ENCODE measurements at places on chromosomes 1 and 21.
A peak's percentile ranks its signal among the peaks of the same experiment; 100 is the strongest.

- no peak for DNase-seq
These were observed 53.5 kb downstream of the MRPL37 start for GRCh38 chr1:54253480-54253879.

DNA sequence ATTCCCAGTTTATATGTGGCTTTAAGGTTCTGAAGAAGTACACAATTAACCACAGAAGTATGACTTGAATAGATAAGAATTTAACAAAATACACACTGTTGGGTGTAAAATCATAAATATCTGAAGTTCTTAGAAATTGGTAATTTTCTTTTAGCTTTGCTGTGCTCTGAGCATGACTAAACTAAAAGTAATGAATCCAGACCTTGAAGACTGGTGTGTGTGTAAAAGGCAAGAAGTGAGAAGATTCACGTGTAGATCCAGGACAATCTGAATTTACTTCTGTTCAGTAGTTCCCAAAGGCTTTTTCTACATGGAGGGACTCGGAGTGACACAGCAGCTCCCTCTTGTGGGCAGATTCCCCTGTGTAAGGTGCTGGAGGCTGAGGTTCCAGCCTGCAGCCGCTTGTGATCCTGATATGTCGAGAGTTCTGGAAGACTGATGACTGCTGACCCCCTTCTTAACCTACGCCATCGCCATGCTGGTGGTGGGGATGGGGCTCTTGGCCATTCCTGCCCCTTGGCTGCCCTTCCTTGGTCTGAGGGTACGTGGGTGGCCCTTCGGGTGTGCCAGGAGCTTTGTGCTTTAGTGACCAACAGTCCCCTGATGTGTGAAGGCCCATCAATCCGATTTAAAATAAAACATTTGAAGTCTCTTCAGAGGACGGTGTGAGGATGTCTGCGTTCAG, 62.7 kb downstream of the ADARB1 start:
- peak; percentile 59 for DNase-seq

DNA sequence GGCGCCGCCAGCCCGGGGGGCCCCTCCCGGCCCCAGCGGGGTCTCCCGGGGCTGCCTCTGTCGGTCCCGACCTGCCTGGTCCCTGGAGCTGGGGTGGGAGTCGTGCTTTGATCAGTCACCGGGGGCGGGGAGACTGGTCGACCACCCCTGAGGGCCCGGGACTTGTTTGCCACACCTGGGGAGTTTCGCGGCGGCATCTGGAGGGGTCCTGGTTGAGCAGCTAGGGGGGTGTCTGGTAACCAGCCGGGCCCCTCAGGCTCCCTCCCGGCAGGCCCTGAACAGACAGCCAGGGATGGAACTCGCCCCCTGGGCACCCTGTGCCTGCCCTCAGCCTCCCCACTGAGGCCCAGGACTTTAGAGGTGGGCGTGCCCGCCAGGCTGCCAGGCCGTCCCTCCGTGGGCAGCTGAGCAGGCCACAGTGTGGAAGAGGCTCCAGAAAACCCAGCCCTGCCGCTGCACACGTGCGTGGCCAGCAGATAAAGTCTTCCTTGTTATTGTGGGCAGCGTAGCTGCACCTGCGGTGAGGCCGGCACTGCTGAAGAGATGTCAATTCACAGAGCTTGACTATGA, 13.3 kb upstream of the SAMD11 start:
- no peak for DNase-seq

DNA sequence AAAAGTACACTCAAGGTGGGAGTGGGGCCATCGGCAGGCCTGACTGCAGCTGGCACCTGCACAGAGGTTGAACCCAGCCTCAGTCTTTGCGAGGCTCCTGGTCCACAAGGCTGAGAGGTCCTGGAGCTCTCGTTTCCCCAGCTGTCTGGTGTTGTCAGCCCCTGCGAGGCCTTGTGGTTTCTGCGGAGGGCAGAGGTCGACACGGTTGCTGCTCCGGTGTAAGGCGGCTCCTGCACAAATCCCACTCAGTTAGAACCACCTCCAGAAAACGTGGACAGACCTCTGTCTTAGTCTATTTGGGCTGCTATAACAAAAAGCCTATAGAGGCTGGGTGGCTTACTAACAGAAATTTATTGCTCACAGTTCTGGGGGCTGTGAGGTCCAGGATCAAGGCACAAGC, 5.8 kb downstream of the KIAA1614 start:
- no peak for DNase-seq

- no peak for DNase-seq
These were observed 2.7 kb upstream of the COL16A1 start for GRCh38 chr1:31706384-31707058.

GRCh38 chr1:214380986-214381695, 100.2 kb downstream of the SMYD2 start:
- DNase-seq, result no peak

DNA sequence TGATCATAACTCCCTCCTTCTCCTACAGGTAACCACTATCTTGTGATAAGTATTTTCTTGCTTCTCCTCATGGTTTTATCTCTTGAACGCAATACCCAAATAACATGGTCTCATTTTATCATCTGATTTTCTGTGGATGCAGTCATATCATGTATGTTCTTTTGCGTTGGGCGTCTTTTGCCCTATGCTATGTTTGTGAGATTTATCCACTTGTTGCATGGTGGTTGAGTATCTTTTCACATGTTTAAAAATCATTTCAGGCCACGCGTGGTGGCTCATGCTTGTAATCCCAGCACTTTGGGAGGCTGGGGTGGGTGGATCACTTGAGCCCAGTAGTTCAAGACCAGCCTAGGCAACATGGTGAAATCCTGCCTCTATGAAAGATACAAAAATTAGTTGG, 15.6 kb downstream of the PADI3 start:
- DNase-seq, result no peak

DNA sequence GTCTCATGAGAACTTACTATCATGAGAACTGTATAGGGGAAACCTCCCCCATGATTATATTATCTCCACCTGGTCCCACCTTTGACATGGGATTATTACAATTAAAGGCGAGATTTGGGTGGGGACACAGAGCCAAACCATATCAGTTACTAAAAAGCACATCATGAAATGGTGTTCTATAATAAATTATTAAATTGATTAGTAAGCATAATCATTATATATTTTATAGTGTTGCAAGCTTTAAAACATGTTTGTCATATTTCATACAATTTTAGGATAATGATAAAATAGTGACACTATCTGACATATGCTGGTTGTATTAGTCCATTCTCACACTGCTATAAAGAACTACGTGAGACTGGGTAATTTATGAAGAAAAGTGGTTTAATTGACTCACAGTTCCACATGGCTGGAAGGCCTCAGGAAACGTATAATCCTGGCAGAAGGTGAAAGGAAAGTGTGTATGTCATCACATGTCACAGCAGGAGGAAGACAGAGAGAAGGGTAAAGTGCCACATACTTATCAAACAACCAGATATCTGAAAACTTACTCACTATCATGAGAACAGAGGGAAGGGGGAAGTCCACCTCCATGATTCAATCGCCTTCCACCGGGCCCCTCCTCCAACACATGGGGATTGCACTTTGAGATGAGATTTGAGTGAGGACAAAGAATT, 539.2 kb upstream of the OLFM3 start:
- DNase-seq, result no peak

DNA sequence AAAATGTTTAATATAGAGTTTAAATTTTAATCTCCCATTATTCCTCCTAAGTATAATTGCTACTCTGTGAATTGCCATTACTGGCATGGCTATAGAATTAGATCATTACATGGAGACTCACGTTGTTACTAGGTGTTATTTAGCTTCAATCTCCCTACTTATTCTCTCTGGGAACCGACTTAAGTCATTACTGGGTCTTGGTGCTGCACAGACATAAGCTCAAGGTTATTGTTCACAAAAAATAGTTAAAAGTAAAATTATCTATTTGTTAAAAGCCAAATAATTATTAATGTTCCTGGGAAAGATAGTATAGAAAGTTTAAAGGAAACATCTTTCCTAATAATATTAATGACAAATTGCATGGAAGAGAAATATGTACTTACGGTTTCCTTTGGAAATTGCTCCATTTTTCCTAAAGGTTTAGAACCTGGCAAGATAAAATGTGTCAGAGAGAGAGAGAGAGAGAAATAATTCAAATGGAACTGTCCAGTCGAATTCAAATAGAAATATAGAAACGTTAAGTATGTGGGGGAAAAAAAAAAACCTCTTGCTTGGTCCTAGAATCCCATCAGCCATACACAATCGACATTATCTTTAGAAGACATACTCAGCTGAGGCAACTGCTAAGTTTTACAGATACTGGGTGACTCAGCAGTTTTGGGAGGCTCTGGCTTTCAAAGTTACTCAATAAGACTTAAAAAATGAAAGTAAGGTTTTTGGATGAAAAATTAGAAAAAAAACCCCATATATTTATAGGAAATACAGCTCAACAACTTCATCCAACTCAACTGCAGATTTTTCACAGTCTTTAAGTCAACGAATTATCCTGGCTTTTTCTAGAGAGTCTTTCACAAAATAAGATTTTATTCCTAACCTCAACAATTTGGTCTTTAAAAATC, at the start of gene SPTA1:
Gene SPTA1, minus strand, starts transcription at position 605 of the 899 bp plus-strand sequence. Its CDS starts 198 bp downstream, at position 407.
- DNase-seq, result no peak

GRCh38 chr1:119929643-119930315, 33.5 kb upstream of the ADAM30 start:
- no peak for DNase-seq

- DNase-seq, result no peak
These were observed 7.0 kb upstream of the ANGPTL1 start for GRCh38 chr1:178877896-178878295.

DNA sequence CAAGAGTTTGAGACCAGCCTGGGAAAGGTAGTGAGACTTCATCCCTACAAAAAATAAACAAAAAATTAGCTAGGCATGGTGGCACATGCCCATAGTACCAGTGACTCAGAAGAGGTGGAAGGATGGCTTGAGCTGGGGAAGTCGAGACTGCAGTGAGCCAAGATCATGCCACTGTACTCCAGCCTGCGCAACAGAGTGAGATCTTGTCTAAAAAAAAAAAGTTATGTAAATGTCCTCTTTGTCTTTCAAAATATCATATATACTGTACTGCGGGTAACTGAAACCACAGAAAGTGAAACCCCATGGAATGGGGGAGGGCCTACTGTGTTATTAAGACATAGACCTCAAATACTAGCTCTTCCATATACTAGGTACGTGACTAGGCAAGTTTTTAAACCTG, 20.8 kb downstream of the ACADM start:
- no peak for DNase-seq

DNA sequence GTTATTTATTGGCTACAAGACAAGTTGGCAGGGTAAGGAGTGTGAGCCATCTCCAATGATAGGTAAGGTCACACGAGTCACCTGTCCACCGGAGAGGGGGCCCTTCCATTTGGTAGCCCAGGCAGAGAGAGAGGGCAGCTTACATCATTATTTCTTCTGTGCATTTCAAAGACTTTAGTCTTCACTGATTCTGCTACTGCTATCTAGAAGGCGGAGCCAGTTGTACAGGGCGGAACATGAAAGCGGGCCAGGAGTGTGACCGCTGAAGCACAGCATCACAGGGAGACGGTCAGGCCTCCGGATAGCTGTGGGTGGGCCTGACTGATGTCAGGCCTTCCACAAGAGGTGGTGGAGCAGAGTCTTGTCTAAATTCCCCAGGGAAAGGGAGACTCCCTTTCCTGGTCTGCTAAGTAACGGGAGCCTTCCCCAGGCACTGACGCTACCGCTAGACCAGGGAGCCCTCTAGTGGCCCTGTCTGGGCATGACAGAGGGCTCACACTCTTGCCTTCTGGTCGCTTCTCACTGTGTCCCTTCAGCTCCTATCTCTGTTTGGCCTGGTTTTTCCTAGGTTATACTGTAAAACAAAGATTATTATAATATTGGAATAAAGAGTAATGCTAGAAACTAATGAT, 36.7 kb downstream of the ZNF695 start:
- DNase-seq, result peak; percentile 7

DNA sequence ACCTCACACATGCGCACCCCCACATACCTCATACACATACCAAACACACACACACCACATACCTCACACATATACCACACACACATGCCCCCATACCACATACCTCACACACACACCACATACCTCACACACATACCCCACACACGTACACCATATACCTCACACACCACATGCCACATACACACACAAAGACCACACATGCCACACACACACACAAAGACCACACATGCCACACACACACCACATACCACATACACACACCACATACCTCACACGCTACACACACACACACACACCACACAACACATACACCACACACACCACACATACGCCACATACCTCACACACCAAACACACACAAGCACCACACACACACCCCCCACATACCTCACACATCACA, 30.0 kb downstream of the HIVEP3 start:
- no peak for DNase-seq

GRCh38 chr1:228190182-228190581, 17.7 kb upstream of the OBSCN start:
- no peak for DNase-seq

DNA sequence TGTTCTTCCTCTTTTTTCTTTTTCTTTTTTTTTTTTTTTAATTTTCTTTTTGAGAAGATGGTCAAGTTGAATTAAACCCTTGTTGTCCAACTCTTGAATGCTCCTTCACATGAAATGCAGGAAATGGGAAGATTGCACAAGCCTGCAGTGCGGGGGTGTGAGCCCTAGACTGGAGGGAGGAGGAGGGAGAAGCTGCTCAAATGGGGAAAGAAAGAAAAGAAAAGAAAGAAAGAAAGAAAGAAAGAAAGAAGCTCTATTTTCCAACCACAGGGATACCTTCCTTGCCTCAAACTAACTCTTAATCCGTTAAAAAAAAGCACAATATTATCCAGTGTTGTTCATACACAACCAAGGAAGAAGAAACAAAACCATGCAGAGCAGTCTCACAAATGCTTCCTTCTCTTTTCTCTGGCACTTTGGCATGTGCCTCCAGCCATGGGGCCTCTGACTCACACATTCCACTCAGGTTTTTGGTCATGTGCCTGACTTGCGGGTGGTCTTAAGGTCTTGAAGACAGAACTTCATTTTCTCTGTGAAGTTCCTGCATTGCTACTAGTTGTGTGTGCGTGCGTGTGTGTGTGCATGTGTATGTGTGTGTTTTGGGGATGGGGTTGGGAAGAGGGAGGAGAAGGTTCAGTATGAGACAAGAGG, 276.1 kb downstream of the RPS6KC1 start:
- no peak for DNase-seq

DNA sequence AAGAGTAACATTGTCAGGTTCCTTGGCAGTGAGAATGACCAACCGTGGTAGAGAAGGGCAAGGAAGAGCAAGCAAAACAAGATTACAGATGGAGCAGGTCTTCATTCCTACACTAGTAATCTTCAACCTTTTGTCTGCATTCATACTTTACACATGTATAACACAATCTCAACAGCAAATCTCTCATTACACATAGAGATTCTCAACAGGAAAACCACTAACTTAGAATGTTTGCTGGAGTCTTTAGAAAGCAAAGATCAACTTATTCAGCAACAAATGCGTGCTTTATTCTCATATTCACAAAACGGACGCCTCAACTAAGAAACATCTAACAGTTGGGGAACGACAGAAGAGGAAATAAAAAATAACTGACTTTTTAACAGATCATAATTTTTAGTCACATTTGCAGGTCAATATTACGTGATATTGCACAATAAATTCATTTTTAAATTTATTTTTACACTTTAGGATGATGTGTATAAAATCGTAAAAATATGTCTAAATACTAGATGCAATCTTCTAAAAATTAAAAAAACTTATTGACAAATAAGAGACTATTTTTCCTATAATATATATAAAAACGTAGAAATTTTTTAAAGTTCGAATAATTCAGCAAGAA, 82.9 kb downstream of the ARID4B start:
- DNase-seq, result no peak

GRCh38 chr1:64004451-64005025, 198.9 kb upstream of the UBE2U start:
- DNase-seq, result no peak

- no peak for DNase-seq
These were observed 83.4 kb downstream of the FOXD2 start for GRCh38 chr1:47521034-47521881.

- DNase-seq, result no peak
These were observed 38.8 kb upstream of the STMN1 start for GRCh38 chr1:25944986-25945385.

Data from stimulated activated CD8-positive, alpha-beta memory T cell treated with anti-CD3 and anti-CD28 coated beads, Interleukin-2, amount 100 ng/mL, for 48 hours (primary cell).